Aorta (tissue), 5 donors: ENCODE measurements at places on chromosomes 3 and 15. TPM values are rescaled to one million over a fixed set of nuclear protein-coding genes. Genes with fewer than 3 reads are reported as not detected.

GRCh38 chr3:118167571-118167970 is 867.1 kb downstream of the IGSF11 start:
- no peaks in the 10 kb centered on the region for H3K4me1 ChIP-seq
- no peak for DNase-seq
- H3K27me3 ChIP-seq: no peaks in the 10 kb centered on the region
- no peak overlapping the region for H3K4me3 ChIP-seq
- no peaks in the 10 kb centered on the region for H3K36me3 ChIP-seq

GRCh38 chr3:60182697-60183096 is 1068.6 kb downstream of the FHIT start:
- no peaks in the 10 kb centered on the region for H3K27me3 ChIP-seq
- H3K4me3 ChIP-seq: no peak overlapping the region
- DNase-seq: no peak
- H3K36me3 ChIP-seq: no peaks in the 10 kb centered on the region
- no peaks in the 10 kb centered on the region for H3K4me1 ChIP-seq

DNA sequence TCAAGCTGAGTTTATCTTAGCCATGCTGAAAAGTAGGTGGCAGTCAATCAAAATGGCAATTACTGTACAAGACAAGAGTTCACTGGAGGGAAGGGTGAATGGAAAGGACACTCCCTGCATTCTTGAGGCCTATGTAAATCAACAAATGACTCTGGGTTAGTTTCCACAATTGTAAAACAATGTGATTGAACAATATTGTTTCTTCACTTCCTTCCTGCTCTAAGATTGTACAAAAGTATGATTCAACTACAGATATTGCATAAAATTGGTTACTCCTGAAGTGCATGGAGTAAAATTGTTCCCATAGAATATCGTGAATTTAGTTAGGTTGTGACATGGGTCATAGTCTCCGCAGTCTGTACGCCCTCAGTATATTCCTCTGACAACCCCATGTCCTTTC is 277.6 kb downstream of the LPP start:
- H3K27me3 ChIP-seq: no peaks in the 10 kb centered on the region
- H3K4me3 ChIP-seq: no peak overlapping the region
- peaks cover 6% of the 10 kb centered on the region for H3K4me1 ChIP-seq
- H3K36me3 ChIP-seq: no peaks in the 10 kb centered on the region
- DNase-seq: no peak

GRCh38 chr3:48338635-48339034 is 5.2 kb upstream of the SPINK8 start:
- H3K4me1 ChIP-seq: no peaks in the 10 kb centered on the region
- no peaks in the 10 kb centered on the region for H3K27me3 ChIP-seq
- DNase-seq: no peak
- no peaks in the 10 kb centered on the region for H3K36me3 ChIP-seq
- no peak overlapping the region for H3K27ac ChIP-seq

Gene LIPH
- not detected for total RNA-seq

Gene SAMD7
- not detected for total RNA-seq
